Right lobe of liver (tissue), 6 donors: ENCODE measurements at places on chromosomes 4 and X. TPM values are rescaled to one million over a fixed set of nuclear protein-coding genes. Genes with fewer than 3 reads are reported as not detected.

The LUZP4 gene
- not detected for total RNA-seq

DNA sequence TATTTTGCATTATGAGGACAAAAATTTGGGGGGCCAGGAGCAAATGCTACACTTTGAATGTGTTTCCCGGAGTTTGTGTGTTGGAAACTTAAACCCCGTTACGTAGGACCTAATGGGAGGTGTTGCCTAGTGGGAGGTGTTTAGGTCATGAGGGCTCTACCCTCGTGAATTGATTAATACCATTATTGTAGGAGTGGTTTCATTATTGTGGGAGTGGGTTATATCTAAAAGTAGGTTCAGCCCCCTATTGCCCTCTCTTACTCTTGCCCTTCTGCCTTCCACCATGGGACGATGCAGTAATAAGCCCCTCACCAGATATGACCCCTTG, 15.5 kb downstream of the UBA6 start:
- no peak for DNase-seq

- DNase-seq = no peak
Measured at GRCh38 chr4:185559915-185560281, 24.6 kb upstream of the PDLIM3 start.

GRCh38 chr4:80286451-80286850, 20.0 kb downstream of the FGF5 start:
- no peak for DNase-seq

DNA sequence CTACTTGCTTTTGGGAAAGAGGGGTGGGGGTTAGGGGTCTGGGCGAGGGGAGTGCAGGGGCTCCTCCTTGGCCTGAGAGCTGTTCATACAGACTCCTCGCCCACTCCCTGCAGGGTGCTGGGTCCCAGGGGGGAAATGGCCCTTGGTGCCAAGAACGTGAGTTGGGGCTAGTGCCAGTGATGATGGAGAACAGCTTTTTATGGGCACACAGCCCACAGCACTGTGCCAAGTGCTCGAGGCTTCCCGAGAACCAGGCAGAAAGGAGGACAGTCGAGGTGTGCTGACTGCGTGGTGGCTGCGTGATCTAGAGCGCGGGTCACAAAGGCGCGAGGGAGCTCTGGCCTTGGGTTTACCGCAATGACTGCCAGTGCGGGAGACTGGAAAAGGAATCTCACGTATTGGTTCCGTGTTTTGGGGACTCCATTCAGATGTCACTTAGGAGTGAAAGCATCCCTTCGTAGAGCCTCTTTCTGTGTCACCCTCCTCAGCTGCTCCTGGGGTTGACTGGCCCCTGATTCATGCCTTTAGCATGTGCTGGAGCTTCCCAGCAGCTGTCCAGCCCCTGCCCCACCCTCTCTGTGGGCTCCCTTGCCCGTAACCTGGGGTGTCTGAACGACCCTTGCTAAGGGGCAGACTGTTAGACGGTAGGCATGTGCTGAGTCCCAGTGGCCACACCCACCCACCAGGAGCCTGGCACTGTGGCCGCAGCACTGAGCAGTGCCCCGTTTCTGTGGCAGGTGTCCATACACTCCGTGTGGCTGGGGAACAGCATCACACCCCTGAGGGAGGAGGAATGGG, 20.9 kb upstream of the MSANTD1 start:
- DNase-seq = no peak

DNA sequence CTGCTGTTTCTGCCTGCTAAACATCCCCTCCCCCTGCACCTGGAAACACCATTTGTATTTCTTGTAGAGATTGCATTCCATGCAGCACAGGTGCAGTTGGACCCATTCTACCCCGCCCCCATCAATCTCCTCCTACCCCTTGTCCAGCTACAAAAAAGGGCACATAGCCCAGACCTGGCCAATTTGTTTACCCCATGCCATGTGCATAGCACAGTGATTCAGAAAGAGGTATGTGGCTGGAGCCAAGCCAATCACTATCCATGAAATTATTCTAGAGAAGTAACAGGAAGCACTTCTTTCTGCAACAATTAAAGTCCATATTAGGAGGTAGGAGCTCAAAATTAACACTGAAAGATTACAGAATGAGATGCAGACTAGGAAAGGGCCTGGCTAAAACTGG, 20.2 kb upstream of the TMEM184C start:
- no peak for DNase-seq
